ENCODE measurements at places on chromosomes 4 and X.

DNA sequence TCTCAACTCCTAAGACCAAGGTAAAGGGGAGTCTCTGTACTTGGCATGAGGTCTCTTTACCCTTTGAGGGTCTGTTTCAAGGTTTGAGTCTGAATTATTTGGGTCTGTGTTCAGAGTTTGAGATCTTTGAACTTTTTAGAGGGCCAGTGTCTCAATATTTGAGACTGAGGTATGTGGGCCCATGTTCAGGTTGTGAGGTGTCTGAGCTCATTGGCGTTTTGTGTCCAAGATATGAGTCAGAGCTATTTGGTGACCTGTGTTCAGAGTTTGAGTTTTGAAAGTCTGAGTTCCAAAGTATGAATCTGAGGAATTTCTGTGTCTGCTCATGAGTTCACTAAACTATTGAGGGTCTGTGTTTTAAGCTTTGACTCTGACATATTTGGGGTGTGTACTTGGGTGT is 36.7 kb upstream of the PAGE4 start:
- DNase-seq = no peak

GRCh38 chr4:85826060-85826678 is 351.2 kb downstream of the ARHGAP24 start:
- no peak for DNase-seq

GRCh38 chr4:40418430-40419230 is 83.5 kb downstream of the CHRNA9 start:
- no peak for DNase-seq

DNA sequence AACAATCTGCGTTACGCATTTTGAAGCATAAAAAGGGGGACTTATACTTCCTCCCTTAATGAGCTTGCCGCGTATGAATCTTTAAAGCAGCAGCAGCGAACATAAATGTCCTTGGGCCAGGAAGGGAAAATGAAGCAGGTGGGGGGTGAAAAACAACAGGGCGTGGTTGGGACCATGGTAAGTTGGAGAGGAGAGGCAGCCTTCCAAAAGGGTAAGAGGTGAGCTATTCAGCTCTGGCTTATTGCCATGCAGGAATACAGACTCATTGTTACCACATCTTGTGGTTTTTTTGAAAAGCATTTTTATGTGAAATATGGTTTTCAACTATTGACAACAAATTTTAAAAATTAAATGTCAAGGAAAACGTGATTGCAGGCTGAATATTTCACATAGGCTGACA is 710.7 kb upstream of the FAM241A start:
- no peak for DNase-seq

GRCh38 chrX:134418317-134419113 is 41.5 kb upstream of the HPRT1 start:
- DNase-seq = no peak
